ENCODE measurements at places on chromosomes 4 and X.
A peak's percentile ranks its signal among the peaks of the same experiment; 100 is the strongest.

DNA sequence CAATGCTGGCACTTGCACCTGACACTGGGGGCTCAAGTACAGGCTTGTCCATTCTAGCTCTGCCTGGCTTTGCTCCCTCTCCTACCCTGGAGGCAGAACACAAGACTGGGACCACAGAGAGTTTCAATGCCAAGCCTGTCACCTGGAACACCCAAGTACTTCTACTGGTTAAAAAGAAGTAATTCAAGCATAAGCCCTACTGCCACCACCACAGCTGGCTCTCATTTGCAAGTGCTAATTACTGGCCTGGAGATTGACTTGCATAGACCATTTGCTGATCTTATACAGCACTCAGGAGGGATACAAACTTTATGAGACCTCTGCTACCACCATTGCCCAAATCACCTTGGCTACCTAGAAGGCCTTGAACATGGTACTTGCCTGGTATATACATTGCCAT lies 1550.9 kb downstream of the C4orf33 start:
- no peak for DNase-seq

DNA sequence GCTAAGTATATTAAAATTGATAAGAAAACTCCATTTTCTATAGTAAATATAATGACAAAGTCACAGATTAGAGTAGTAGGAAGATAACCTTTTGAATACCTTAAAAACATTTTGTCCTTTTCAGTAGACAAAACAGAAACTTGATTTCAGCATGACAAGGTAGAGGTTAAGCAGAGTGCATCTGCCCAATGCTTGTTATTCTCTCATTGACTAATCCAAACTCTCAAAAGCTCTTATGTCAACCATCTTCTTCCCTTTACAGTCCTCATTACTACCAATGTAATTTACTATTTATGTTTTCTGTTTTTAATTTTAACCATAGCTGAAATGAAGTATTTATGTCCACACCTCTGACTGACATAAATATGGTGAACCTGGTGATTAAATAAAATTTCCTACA lies 11.1 kb downstream of the NIPAL1 start:
- DNase-seq, result no peak

- DNase-seq, result no peak
Observed at GRCh38 chr4:153234885-153235284, 30.6 kb downstream of the TRIM2 start.

DNA sequence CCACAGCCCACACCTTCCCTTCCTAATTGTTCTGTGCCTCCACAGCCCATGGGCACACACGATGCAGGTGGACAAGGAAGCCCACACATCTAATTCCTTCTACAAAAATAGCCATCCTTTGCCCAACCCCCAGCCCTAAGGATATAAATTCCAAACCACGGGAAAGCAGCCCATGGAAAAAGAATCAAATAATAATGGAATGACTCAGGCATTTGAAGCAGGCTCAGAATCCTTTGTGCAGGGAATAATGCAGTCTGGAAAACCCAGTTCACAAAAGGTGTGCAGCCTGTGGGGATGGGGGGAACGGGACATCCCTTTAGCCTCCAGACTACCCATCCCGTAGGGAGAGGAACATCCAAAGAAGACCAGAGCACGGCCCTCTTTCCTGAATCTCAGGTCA lies 342.3 kb upstream of the GALNT7 start:
- no peak for DNase-seq

DNA sequence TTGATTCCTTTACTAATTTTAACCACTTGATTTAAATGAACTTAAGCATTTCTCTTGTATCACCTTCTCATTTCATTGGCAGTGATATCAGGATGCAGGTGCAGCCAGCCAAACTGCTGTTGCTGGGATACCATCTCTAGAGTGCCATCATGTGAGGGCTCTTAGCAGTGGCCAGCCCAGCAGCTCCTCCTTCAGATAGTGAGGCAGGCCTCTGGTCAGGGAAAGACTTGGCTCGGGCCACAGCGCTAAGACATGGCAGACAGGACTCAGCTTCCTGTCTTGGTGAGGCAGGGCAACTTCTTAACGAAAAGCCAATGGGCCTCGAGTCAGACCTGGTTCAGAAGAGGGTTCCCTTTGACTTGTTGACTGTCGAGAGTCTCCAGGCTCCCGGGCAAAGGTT lies 50.0 kb downstream of the NOP14 start:
- no peak for DNase-seq

GRCh38 chr4:47718696-47719095 lies 119.2 kb downstream of the CORIN start:
- no peak for DNase-seq

- peak; percentile 33 for DNase-seq
Observed at GRCh38 chr4:151407466-151408379, 1.3 kb upstream of the FHIP1A start.

GRCh38 chr4:68348577-68348976 lies 1.3 kb downstream of the YTHDC1 start:
- peak; percentile 63 for DNase-seq

DNA sequence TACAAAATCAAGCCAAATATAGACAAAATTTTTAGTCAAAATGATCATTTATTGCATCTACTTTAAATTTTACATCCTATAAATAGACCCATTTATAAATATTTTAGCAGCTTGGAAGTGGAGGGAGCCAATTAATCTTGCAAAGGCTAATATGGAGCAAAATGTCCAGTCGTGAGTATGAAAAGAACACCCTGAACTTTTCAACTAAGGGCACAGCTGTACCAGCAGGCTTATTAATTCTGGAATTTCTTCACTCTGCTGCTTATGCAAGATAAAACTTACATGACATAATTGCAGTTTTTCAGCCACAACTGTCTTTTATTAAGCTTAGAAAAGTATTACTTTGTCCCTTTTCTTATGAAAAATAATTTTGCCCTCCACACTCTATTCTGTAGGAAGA lies 22.9 kb upstream of the USP53 start:
- peak; percentile 40 for DNase-seq

DNA sequence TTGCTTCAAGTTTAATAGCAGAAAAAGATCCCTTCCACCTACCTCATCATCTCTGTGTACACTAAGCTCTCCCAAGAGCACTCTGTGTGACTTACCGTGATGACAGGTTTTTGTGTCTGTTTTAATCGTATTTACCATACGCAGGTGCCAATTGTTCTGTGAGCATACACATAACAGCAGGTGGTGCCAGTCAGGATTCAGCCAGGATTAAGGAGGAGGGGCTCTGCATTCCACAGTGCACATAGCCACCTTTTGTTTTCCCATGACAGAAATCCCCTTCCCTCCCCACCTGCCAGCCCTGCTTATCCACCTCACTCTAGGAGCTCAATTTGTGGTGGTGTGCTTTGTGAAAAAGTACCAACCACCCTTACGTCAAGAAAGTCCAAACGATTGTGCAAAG lies 14.8 kb downstream of the ANK2 start:
- peak; percentile 43 for DNase-seq

- DNase-seq, result no peak
Observed at GRCh38 chr4:77788990-77789389, 30.2 kb downstream of the CNOT6L start.

- DNase-seq, result peak; percentile 63
Observed at GRCh38 chr4:175560604-175561003, 251.5 kb downstream of the GPM6A start.

DNA sequence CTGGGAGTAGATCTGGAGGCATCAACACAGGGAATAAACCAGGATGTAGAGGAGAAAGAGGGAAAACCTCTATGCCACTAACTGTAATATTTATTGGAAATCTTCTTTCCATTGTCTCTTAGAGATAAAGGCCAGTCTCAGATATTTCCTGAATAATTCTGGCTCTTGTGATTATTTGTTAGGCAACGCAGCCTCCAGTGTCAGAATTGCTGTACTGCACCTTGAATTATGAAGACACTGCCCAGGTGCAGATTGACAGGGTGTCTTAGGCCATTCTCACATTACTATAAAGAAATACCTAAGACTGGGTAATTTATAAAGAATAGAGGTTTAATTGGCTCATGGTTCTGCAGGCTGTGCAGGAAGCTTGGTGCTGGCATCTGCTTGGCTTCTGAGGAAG lies 100.7 kb upstream of the ZDHHC15 start:
- peak; percentile 1 for DNase-seq

- no peak for DNase-seq
Observed at GRCh38 chr4:58247792-58248191, 1137.6 kb upstream of the IGFBP7 start.

GRCh38 chr4:1164040-1164439 lies 8.3 kb downstream of the SPON2 start:
- no peak for DNase-seq

GRCh38 chrX:53001958-53002357 lies 43.6 kb upstream of the FAM156A start:
- no peak for DNase-seq

- DNase-seq, result no peak
Observed at GRCh38 chrX:68177542-68177941, 255.8 kb downstream of the OPHN1 start.

GRCh38 chrX:110532581-110532931 lies 173.9 kb downstream of the RTL9 start:
- peak; percentile 53 for DNase-seq

- DNase-seq, result peak; percentile 34
Observed at GRCh38 chr4:82561786-82562563, at the start of gene TMEM150C. TSS of gene TMEM150C (minus strand) at chr4:82561988. CDS start at chr4:82504657, 57,331 bp downstream.

GRCh38 chrX:2479420-2479780 lies 21.4 kb downstream of the DHRSX start:
- DNase-seq, result no peak

DNA sequence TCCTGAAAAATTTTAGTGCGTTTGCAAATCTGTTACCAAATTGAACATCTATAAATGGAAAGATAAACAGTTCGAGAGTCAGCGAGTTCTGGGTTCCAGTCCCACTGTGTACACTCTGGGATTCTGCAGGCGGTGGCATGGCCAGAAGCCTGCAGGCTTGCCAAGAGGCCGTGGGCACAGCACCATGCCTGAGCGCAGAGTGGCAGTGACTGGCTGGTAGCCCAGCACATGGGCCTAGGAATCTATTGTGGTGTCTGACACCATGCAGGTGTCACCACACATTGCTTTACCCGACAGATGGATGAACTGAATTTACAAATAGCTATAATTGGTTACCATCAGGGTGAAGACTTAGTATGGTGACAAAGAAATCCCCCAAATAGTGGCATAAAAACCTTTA lies 71.7 kb upstream of the TLR3 start:
- DNase-seq, result no peak

GRCh38 chrX:143466130-143466529 lies 51.1 kb downstream of the SPANXN3 start:
- DNase-seq, result no peak

DNA sequence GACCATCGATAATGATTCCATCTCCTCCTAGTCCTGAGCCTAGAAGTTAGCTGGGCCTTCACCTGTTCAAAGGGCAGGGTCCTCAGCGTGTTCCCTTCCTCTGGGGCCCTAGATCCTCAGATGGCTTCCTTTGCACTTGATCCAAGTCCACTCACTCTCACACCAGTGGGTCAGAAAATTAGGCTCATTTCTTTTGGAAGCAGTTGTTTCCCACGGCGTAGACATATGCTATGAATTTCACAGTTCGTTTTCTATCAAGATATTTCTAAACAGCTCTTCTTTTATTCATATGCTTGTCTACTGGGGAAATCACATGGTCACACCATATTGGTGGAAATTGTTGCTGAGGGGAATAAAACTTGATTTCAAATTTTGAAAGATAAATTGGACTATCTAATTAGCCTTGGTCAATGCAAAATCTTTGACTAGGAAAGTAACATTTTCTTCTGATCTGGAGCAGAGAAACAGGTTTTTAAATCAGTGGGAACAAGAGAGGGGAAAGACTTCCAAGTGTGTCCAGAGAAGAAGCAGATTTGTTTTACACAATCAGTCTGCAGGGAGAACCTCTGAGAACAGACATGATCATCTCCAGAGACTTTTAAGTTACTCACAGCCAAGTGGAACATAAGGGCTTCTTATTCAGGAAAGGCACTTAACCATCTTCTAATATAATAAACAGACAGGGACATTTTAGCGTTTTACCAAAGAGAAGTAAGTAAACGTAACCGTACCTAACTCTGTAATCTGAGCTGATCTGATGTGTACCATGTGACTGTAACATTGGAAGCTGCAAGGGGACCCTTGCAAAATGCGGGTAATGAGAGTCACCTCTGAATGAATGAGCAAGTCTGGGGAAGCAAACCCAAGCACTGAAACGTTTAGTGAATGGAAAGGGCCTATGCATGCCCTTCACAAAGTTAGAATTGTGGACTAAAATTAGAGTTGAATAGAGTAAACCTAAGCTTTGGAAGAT lies 455.7 kb upstream of the FAT1 start:
- DNase-seq, result peak; percentile 52

- no peak for DNase-seq
Observed at GRCh38 chr4:145498430-145498829, 16.8 kb downstream of the SMAD1 start.

DNA sequence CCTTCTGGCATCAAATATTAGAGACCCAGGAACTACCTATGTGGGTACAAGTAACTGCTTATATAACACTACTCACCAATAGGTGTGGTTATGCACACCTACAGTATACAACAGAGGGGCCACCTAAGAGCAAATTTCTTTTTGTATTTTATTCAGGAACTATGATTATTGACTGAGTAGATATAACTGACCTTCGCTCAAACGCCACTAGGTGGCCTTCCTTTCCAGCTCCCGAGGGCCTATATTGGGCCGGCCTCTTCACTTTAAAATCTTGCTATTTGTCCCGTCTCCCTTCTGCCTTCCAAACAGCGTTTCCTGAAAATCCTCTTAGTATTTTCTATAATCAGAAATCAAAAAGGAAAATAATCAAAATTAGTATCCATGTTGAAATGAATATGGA lies 19.9 kb upstream of the PABPC5 start:
- DNase-seq, result peak; percentile 1

- DNase-seq, result no peak
Observed at GRCh38 chrX:135643916-135644315, 69.5 kb upstream of the CT45A1 start.

GRCh38 chrX:120090208-120090607 lies 12.7 kb upstream of the RHOXF2B start:
- DNase-seq, result no peak

DNA sequence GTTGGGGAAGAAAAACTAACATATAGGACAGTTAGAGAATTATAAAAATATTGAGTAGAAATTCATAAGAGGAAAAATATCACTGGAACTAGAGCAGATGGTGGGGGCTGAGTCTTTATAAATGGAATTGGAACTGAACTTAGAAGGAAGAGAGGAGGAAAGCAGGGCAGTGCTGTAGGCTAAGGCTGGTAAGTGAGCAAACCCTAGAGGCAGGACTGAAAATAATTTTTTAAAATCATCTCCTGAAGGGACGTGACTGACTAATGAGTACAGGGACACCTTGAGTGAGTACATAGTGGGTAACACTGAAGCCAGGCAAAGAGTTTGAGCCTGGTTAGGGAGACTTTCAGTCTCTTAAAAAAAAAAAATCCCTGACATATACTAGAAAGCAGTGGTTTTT lies 63.3 kb downstream of the GALNT7 start:
- DNase-seq, result no peak

All from tongue (tissue), 3 donors.